Stomach (tissue), 19 donors: ENCODE measurements at places on chromosomes 12 and 14. TPM values are rescaled to one million over a fixed set of nuclear protein-coding genes. Genes with fewer than 3 reads are reported as not detected.

Gene KIF5A
- total RNA-seq: 1.3 TPM

Gene KLRK1
- 2.0 TPM for total RNA-seq

DNA sequence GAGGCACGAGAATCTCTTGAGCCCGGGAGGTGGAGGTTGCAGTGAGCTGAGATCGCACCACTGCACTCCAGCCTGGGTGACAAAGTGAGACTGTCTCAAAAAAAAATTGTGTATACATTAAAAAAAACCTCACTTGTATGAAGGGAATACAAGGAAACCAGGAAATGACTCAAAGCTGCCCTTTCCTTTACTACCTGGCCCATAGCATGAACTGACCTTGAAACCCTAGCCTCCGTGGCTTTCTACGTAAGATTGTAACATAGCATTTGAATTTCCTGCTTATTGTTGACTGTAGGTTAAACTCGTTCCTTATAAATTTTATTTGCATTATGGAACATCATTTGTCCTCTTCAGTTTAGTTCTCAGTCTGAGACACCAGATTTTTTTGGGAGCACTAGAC, 9.1 kb upstream of the DDX47 start:
- no peak for DNase-seq

DNA sequence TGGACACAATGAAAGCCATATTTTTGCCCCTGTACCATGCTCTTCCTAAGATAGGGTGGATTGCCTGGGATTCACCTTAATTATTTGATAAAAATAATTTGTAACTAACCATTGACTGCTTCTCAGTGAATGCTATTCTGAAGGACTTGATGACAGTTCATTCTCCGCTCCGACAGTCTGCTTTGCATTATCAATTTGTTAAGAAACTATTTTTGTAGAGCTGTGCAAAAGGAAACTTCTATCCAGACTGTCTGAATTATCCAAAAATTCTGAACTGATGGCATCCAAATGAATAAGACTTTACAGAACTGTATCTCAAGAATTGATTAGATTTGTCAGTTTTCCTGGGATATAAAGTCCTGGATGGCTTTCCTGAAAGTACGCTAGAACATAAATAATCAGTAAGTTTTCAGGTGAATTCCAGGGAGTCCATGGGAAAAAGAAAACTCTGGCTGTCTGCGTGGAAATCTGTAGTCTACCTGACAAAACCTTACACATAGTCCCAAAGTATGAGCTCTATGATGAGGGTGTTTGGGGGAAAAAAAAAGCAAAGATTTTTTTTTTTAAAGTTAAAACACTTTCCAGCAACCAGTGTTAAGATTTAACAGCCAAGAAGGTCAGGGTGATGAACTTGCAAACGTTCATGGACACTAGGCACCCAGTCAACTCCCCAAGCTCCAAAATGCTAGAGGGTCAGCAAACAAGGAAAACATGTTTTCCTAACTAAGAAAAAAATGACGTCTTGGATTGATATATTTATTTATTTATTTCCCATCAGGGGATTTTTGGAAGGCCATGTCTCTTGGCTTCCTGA, 291.1 kb upstream of the TBX3 start:
- DNase-seq: no peak

DNA sequence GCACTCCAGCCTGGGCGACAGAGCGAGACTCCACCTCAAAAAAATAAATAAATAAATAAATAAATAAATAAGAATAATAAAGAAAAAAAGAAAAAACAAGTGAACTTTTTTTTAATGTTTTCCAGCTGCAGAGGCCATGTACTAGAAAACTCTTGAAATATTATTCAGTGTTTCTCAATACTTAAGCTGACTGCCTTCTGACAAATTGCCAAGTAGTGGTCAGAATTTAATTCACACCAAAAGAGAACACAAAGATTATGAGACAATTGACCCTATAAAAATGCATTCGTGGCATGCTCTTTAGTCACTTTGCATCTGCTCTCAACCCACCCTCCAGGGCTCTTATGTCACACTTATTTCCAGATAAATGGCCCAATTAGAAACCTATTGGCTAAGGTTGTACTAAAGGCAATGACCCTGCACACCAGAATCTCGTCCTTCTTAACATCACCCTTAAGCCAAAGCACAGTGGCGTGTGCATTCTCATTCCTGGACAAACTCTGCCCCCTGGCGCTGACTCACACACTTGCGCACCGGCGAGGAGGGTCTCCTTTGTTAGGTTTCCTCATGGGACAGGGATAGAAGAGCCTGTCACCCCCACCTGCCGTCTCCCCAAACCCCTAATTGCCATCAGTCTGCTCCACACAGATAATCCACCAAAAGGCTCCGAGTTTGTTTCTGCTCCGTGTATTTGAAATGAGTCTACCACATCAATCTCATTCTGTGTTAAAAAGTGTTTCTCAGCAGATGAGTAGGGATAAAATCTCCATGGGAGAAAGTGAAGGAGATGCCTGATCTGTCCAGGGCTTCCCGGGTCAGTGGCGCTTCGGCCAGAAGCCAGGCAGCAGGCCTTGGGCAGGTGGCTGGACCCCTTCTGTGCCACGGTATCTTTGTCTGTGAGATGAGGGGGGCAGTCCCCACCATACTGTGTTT, 73.1 kb upstream of the CEP83 start:
- DNase-seq: peak; percentile 66
